ENCODE measurements at places on chromosomes 1 and 21.
A peak's percentile ranks its signal among the peaks of the same experiment; 100 is the strongest.

DNA sequence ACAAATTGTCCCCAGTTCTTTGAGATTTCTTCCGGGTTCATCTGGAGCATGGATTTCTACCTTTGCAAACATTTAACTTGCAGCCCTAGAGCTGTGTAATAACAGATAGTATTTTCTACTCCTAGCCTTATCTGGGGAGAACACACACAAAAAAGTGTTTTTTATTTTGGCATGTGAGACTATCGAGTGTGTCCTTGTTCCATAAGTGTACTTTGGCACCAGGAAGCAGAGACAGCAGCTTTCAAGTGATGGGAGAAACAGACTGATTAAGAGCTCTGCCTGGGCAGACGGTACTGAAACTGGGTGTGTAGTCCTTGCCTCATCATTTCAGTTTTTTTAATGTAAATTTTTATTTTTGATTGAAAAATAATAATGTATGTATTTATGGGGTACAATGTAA lies 297.4 kb downstream of the ST6GALNAC3 start:
- DNase-seq: no peak

- no peak for DNase-seq
These were observed 593.2 kb downstream of the LRRIQ3 start for GRCh38 chr1:73604739-73605138.

DNA sequence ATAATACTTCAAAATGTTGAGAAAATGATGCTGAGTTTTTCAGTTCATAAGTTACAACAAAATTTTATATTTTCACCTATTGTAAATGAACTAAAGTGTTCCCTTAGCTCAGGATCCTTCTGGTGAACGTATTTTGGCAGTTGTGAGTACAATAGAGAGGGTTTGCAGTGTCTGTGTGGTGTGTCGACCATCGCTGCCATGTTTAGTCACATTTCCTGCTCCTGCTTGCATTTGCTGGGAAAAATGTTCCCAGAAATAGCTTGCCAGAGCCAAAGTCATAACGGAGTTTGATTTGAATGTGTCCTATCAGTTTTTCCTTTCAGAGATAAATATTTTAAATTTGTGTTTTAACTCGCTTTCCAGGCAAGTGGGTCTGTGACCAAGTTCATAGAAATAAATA lies 117.1 kb upstream of the COL6A1 start:
- no peak for DNase-seq

- no peak for DNase-seq
These were observed 38.1 kb downstream of the KDM5B start for GRCh38 chr1:202770135-202770534.

GRCh38 chr1:243842978-243843511 lies 7.0 kb downstream of the AKT3 start:
- DNase-seq: peak; percentile 27

DNA sequence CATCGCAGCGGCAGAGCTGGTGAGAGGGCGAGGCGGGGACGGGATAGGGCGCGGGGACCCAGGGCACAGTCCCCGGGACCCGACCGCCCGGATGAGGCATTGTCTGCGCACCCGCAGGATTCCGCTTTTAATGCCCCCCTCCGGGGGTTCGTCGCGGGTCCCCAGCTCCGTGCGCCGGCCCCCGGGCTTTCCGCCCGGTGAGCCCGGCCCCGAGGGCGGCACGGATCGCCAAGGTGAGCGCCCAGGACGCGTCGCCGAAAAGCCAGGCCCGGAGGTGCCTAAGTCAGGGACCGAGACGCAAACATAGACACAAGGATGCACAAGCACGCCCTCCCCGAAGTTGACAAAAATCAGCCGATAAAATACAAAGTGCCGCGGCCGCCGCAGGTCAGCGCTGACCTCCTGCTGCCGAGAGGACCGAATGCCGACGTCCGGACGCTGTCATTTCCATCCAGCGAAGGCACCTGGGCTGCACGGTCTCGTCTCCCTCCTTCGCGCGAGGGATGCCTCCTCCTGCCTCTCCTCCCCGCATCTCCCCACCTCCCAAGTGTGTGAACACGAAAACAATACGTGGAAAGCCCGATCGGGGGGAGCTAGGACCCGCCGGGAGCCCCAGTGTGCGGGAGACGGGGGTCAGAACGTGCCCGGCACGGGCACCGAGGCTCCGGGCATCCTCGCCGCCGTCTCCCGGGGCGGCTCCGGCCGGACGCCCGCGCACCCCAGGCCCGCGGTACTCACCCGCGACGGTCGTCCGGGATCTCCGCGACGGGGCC lies 101.1 kb upstream of the SOD1 start:
- DNase-seq: peak; percentile 46
